Motor neuron (in vitro differentiated cells): ENCODE measurements at places on chromosomes 3 and 15. TPM values are rescaled to one million over a fixed set of nuclear protein-coding genes. Genes with fewer than 3 reads are reported as not detected.

PRTG gene
- total RNA-seq = 30.5 and 33.9 TPM in 2 replicates

PPP1R2 gene
- 28.0 and 30.6 TPM in 2 replicates for total RNA-seq

TMEM207 gene
- 0.43 and 0.49 TPM in 2 replicates for total RNA-seq

ANKRD63 gene
- 1.0 TPM in 1 of 2 replicates, not detected in the other for total RNA-seq

FEZF2 gene
- 1.3 and 1.6 TPM in 2 replicates for total RNA-seq

PPP2R3A gene
- 17.3 and 19.4 TPM in 2 replicates for total RNA-seq

CPNE9 gene
- 0.82 and 1.4 TPM in 2 replicates for total RNA-seq

ZNF592 gene
- 5.4 and 5.7 TPM in 2 replicates for total RNA-seq

CYP1A1 gene
- 0.32 TPM in 1 of 2 replicates, not detected in the other for total RNA-seq

CHRM5 gene
- 0.23 and 0.26 TPM in 2 replicates for total RNA-seq

PLSCR1 gene
- 4.8 and 7.5 TPM in 2 replicates for total RNA-seq

CTXN2 gene
- total RNA-seq = 0.10 TPM in 1 of 2 replicates, not detected in the other

TPRA1 gene
- 56.4 and 59.1 TPM in 2 replicates for total RNA-seq

SCAANT1 gene
- not detected in 2 replicates for total RNA-seq

MAGEL2 gene
- total RNA-seq = 7.6 and 7.9 TPM in 2 replicates
